Stimulated activated CD4-positive, alpha-beta T cell treated with anti-CD3 and anti-CD28 coated beads, Interleukin-1b, Interleukin-23, amount 100 ng/mL, for 1 hour (primary cell): ENCODE measurements at places on chromosomes 12 and 14.

DNA sequence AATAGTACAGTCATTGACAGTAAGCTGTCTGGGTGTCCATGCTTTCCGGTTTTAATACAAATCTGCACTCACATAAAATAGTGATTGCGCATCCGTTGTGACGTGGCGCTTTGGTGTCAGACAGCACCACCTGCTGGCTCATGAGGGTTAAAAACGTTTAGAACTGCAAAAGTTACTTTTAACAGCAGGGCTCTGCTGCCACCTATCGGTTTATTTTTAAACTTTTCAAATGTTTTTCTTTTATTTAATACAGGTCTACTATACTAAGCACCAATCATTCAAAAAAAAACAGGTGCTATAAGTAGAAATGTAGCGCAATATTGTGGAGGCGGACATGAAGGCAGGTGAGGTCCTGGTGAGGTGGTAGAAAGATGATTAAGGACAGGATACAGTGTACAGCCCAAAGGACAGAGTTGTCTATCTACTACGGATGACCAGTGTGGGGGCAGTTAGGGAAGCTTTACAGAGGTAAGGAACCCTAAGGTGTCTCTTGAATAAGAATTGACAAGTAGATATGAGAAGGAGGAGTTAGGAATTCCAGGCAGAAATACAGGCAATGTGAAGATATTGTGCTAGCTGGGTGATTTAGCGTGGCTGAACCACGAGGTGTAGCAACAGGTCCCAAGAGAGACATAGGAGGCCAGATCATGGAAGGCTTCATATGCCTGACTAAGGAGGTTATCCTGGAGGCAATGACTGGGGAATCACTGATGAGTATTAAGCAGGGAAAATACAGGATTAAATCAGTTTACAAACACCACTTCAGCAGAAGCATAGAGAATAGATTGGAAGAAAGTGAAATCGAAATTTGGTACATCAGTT is 91.5 kb upstream of the PRB2 start:
- peak; percentile 54 for DNase-seq

DNA sequence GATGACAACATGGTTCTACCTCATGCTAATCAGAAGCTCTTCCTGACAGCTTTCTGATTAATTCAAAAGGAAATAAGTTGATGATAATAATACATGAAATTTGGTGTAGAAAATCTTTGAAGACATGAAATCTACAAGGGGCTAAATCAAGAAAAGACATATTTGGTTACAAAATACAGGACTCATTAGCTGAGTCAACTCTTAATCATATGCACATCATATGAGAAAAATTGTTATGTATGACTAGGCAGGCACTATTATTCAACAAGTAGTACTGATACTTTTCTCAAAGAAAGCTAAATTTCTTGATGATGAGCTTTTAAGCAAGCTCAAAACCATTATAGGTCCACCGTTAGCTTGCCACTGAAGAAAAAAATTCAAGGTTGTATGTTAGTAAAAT is 7.1 kb downstream of the ABCC9 start:
- no peak for DNase-seq

GRCh38 chr12:67929384-67929772 is 59.9 kb upstream of the IFNG-AS1 start:
- no peak for DNase-seq

- DNase-seq: no peak
These were observed 1.1 kb upstream of the FERMT2 start for GRCh38 chr14:52951681-52952554.

DNA sequence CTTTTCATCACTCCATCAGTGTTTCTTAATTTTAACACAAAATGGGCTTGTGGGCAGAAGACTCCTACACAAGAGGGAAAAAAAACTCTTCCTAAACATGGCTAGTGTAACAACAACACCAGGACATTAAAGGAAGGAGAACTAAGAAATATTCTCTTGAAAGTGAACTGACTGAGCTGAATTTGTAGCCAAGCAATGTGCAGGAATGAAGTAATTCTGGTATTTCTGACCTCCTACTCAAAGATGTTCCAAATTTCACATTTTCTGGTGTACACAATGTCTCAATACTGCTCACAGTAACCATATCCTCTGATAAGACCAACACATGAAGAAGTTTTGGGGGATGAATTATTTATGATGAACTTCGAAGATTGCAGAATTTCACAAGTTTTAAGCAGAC is 357.3 kb downstream of the DUSP6 start:
- no peak for DNase-seq

GRCh38 chr12:9341260-9341585 is 133.0 kb upstream of the PZP start:
- no peak for DNase-seq

- DNase-seq: no peak
These were observed 122.6 kb upstream of the PLXNC1 start for GRCh38 chr12:94025756-94026155.

GRCh38 chr12:7634561-7634960 is 31.1 kb downstream of the APOBEC1 start:
- no peak for DNase-seq
